ENCODE measurements at places on chromosomes 1 and 21.

DNA sequence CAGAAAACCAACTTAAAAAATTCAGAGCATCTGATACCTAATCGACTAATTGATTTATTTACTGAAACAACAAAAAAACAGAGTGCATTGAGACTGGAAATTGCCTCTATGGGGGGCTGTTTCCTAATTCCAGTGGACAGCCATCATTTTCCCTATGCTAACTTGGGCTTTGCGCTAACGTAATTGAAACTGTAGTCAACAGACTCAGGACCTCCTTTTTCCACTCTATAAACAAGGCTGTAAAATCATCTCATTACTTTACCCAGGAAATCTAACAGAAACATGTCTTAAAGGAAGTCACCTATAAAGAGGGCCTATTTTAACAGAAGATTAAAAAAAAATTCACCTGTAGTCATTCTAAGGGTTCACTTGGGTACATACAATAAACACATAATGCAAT is 2.1 kb downstream of the ERG start:
- DNase-seq: no peak

DNA sequence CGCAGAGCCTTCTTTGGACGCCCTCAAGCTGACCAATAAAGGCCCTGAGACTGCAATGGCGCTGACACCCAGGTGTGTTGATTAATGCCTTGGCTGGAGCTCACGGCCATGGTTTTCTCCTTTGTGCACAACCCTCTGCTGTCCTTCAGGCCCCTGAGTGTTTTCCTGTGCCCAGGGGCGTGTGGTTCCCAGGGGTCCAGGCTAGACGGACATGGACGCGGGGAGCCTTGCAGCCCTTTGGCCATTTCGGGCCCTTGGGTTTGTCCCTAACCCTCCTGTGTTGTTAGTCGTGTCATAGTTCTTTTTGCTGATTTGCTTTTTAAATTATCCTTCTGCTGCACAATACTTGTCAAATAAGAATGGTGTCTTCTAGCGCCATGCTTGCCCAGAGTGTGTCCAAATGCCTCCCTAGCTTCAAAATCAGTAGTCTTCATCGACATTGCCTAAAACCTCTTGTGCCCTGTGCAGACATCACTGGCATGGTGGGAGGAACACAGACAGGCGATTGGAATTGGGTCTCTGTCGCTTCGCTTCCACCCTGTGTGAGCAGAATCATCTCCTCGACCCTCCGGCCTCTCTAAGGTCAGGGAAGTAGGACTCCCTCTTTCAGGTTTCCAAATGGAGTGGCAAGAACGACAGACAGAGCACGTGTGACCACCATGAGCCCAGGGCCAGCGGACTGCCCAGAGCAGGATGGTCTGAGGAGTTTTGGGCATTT is 1.9 kb downstream of the KRTAP10-4 start:
- no peak for DNase-seq

- no peak for DNase-seq
These were observed 187.8 kb downstream of the LRRIQ3 start for GRCh38 chr1:74010206-74010605.

GRCh38 chr21:21952566-21952965 is 954.4 kb downstream of the NCAM2 start:
- no peak for DNase-seq

DNA sequence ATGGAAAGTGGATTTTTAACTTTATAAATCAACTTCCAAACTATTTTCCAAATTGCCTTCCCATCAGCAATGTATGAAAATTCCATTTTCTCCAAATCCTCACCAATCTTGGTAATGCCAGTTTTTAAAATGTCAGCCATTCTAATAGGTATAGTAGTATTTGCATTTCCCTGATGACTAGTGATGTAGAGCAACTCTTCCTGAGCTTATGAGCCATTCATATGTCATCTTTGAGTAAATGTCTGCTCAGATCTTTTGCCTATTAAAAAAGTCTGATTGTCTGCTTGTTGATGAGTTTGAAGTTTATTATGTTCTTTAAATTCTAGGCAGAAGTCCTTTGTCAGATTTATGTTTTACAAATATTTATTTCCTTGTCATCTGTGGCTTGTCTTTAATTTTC is 54.7 kb downstream of the KDM1A start:
- no peak for DNase-seq

DNA sequence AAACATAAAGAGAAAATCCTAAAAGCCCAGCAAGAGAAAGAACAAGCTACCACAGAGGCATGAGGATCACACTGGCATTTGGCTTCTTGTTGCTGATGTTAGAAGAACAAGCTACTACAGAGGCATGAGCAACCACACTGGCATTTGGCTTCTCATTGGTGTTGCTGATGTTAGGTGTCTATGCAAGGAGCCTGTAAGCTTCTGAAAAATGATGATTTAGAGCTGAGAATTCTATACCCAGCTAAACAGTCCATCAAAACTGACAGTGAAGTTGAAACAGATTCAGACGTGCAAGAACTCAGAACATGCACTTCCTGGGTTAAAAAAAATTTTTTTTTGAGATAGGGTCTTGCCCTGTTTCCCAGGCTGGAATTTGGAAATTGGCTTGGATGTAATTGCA is 37.8 kb upstream of the ADARB1 start:
- DNase-seq: no peak

GRCh38 chr21:26389971-26390641 is 183.0 kb downstream of the CYYR1 start:
- DNase-seq: no peak

GRCh38 chr1:215932558-215932957 is 365.5 kb downstream of the KCTD3 start:
- no peak for DNase-seq

DNA sequence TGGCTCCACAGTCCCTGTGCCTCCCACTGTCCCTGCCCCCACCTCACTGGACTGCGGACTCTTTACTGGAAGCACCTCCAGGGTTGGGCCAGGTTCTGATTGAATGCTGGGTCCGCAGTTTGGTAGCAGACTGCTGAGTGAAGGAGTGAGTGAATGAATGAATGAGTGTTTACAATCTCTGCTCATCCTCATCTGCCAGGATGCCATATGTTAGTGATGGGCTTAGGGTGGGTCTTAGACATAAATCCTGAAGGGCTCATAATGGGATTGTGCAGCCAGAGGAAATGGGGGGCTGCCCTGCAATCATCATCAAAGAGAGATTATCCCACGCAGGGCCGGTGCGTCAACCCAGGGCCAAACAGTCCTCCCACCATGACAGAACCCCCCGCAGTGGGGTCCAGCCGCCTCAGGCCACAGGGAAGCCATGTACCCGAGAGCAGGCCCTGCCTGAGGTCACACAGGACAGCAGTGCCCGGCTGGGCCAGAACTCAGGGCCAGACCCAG is 26.1 kb downstream of the SLC1A7 start:
- DNase-seq: no peak

- no peak for DNase-seq
These were observed 296.3 kb downstream of the PTBP2 start for GRCh38 chr1:97017895-97018294.

GRCh38 chr1:201769966-201770365 is 59.0 kb upstream of the IPO9 start:
- no peak for DNase-seq

DNA sequence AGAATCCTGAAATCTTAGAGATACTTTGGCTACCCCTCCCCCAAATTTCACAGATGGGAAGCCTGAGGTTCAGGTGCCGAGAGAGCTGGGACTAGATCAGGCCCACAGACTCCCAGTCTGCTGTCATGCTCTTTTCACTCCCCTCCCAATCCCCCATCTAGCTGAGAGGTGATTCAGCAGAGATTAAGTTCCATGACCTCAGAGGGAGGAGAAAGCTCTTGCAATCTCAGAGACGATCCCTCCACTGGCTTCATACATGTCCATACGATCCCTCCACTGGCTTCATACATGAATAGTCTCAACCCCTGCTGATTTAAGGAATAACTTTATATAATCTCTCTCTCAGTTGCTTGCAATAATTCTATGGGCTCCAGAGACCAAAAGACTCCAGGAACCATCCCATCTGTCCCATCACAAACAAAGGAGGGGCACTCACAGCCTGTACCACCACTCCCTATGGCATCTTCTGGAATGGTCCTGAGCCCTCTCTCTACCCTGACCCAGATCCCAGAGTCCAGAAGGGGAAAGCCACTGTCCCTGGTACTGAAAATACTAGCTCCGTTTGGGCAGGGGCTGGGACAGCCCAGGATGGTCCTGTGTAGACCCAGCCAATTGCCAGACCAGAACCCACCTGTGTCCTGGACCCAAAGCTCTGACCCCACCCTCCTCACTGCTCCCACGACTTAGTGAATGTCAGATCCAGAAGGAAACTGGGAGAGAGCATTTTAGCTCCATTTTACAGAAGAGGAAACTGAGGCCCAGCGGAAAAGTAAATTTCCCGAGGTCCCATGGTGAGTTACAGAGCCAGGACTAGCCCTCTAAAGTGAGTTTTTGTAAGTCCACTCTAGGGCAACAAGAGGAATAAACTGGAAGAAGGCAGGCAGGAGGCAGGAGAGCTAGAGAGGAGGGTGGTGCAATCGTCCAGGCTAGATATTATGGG is 27.1 kb downstream of the RIMS3 start:
- no peak for DNase-seq

DNA sequence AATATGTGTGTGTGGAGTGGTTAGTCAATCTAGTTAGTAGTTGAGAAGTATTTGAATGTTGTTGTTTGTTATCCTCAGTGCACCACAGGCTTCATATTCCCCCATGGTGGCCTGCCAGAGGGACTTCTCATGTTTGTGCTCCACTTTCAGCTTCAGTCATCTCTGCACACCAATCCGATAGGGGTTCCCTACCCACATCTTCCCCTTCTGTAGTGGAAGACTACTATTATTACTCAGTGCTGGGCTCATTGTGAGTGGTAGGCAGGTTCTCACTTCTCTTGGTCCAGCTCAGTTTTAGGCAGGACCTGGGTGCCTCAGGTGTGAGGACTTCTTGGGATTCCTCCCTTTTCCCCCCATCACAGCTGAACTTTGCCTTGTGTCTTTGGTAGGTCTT is 14.2 kb downstream of the MT1HL1 start:
- DNase-seq: no peak

GRCh38 chr1:8767006-8767405 is 50.4 kb downstream of the RERE start:
- DNase-seq: no peak

GRCh38 chr1:169326261-169326955 is 41.2 kb downstream of the NME7 start:
- no peak for DNase-seq

DNA sequence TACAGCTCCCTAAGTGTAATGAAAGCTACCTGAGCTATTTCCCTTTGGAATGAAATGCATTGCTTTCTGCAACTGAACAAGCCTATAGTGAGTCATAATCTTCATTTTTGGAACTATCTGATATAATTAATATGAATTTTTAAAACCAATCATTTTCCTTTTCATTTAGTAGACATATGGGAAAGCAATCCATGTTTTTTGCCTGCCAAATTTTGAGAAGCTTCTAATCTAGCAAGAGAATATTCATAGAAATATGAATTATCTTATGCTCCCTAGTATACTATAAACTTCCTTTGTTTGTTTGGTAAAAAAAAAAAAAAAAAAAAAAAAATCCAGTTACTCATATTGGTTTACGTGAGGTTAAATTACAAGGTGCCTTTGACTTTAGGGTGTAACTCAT is 68.3 kb downstream of the PLPPR4 start:
- DNase-seq: no peak

- no peak for DNase-seq
These were observed 127.3 kb downstream of the TBX19 start for GRCh38 chr1:168407832-168408538.

DNA sequence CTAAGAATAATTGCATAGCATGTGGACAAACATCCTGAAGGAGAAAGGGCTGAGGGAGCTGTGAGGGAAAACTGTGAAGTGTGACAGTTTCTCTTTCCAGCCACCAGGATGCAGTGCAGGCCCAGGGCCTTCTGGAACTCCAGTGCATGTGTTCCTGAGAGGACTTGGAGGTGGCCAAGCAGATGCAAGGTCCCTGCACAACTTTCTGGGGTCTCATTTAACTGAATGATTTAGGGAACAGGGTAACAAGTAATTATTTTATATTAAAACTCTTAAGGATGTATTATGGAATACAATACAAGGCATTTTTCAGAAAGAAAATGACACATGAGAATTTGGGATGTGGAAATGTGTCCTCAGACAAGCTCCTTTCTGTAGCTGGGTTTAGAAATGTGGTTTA is 61.2 kb upstream of the MCOLN3 start:
- no peak for DNase-seq

GRCh38 chr1:40413527-40414252 is 36.6 kb upstream of the ZFP69B start:
- DNase-seq: no peak

DNA sequence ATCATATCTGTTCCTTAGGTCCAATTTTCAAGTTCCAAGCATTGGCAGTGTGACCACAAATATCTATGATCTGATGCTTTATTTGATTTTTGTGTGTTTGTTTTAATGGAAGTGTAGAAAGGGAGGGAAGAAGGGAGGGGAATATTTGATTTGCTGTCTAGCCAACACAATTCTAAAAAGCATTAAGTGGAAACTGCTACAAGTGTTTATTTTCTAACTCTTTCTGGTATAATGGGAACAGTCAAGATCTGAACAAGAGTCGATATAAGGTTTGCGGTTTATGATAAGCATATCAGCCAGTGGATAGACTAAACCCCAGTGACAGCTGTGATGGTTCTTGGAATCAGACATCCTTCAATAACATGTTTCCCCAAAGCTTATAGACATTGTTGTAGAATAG is 267.8 kb upstream of the SNX7 start:
- DNase-seq: no peak

DNA sequence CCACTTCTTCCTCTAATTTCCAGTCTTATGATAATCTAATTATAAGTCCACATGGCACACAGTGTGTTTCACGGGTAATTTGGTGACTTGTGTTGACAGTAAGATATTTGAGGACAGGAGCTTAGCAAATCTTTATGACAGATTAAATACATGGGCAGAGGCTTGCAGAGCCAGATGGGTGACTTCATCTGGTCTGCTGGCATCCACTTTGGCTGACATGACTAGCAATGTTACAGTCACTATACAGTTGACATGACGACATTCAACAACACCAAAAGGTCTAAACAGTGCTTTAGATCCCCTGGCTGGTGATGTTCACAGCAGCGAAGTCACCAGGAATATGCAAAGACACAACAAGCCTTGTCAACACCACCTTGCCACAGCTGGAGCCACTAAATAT is 147.2 kb downstream of the ETS2 start:
- DNase-seq: no peak

DNA sequence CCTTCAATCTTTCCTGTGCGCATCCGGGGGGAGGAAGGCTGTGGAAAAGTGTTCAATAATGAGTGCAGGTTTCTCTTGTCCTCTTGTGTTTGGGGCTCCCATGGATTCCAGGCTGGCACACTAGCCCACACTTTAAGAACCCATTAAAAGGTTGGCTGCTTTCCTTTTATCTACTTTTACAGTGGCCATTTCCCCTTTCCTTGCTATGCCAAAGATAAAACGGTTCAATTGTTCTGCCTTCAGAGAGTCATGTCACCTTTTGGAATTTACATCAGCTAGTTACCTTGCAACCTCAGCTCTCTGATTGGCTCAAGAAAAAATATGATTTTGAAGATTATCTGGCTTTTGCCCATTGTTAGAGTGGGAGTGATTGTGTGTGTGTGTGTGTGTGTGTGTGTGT is 182.3 kb downstream of the SDCCAG8 start:
- DNase-seq: no peak

DNA sequence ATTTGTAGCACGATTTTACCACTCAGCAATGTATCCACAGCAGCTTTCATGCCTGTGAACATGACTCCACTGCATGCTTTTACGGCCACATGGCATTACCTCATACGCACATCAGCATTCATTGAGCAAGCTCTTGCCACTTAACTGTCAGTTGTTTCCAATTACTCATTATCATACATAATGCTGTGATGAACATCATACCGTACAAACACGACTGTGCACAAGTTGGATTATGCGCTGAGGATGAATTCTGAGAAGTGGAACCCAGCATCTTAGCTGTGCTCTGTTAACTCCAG is 9.6 kb downstream of the UMODL1 start:
- DNase-seq: no peak

All from stimulated activated CD4-positive, alpha-beta T cell treated with anti-CD3 and anti-CD28 coated beads, Interleukin-1b, Interleukin-23, amount 100 ng/mL, for 1 hour (primary cell).